ENCODE measurements at places on chromosomes 2 and 18.

GRCh38 chr2:236552581-236553363 is 16.9 kb upstream of the ACKR3 start:
- no peak for DNase-seq

DNA sequence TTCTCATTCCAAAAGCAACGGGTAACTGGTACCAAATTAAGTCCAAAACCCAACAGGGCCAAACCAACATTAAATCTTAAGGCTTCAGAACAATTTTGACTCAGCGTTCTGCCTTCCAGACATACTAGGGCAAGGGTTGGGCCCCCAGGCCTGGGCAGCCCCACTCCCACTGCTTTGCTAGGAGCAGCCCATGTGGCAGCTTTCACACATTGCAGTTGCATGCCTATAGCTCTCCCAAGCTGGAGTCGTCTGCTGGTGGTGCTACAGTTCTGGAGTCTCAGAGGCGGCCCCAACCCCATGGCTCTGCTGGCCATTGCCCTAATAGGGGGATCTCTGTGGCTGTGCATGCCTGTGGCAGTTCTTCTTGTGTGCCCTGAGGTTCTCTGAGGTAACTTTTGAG is 37.6 kb upstream of the CD226 start:
- DNase-seq = no peak

DNA sequence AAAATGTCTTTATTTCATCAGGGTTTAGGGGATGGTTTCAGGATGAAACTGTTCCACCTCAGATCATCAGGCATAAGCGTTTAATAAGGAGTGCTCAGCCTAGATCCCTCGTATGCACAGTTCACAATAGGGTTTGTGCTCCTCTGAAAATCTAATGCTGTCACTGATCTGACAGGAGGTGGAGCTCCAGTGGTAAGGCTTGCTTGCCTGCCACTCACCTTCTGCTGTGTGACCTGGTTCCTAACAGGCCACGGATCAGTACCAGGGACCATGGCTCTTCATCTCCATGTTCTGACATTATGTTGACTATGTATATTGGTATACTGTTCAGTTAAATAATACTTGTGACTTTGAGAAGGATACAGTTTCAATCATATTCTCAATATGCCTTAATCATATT is 41.6 kb downstream of the PPIG start:
- DNase-seq = no peak

DNA sequence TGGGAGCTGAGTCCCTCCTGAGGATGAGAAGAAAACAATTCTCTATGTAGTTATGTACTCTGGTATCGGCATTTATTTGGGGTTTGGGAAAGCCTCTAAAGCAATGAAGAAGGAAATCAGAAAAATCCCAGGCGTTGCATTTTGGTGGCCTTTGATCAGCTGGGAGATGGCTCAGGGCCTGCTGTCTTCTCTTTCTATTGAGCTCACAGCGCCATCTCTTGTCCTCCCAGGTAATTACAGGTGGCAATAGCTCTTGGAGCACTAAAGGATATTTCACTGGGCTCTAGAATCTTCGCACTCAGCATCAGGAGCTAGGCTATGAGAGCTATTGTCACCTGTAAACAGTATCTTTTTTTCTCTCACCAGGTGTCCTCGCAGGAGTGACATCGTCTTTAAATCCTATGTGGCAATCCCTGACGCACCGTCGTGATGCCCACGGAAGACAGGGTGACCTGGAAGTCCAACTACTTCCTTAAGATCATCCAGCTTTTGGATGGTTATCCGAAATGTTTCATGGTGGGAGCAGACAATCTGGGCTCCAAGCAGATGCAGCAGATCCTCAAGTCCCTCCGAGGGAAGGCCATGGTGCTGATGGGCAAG is 76.1 kb upstream of the PMAIP1 start:
- peak; percentile 4 for DNase-seq
